ENCODE measurements at places on chromosomes 12 and 14.

DNA sequence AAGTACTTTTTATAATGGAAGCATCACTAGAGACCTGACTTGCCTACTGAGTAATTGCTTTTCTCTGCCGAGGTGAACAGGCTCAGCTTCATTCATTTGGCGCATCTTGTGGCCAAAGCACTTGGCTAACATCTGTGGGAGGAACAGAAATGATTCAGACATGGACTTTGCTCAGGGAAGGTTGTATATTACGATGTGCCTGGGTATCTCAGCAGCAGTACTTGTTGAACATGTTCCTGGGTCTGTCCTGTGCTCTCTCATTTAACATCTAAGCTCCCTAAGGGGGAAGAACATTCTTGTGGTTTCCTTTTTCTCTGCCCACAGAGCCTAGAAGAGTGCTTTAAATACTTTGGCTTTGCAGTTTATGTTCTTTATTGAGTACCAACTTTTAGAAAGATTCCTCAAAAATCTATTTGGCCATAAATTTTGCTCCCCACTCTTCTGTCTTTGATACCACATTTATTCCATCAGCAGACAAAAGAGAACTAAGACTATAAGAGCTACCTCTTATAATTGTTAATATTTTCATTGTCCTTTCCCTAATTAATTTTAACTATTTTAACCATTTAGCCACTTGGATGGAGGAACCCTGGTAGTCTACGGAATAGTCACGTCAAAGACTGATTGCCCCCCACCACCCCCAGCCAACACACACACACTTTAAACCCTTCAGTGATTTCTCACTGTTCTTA lies 101.2 kb upstream of the EGLN3 start:
- DNase-seq: no peak

- DNase-seq: no peak
These were observed 76.9 kb downstream of the SUSD6 start for GRCh38 chr14:69688299-69688649.

- no peak for DNase-seq
These were observed 932.3 kb downstream of the FLRT2 start for GRCh38 chr14:86462193-86462753.

DNA sequence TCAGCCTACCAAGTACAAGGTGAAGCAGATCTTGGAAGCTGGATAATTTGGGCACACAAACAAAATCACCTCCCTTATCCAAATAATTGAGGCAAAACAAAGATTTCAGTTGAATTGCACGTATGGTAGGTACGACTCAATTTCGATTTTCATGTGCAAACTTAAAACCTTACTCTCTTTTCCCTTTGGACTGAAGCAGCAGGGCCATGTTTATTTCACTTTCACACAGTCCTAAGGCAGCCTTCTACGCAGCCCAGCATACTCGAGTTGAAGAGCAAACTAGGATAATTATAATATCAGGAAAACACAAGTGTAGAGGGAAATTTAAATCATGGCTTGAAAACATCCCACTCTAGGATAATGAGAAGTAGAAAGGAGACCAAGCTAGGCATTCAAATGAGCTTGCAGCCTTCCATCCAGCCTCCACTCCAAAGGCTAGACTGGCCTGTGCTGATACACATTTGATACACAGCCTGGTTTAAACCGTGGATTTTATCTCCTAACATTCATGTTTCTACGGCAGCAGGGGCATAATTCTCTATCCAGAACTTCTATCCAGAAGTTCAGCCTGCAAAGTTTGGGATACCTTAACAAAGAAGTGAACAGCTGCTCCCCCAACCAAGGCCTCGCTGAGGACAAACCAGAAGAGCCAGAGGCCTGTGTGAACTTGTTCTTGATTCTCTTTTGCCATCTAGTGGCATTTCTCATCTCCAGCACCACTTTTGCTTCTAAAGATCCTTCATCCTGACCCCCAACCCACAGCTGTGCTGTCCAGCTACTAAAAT lies 2.4 kb upstream of the RNASE7 start:
- no peak for DNase-seq

DNA sequence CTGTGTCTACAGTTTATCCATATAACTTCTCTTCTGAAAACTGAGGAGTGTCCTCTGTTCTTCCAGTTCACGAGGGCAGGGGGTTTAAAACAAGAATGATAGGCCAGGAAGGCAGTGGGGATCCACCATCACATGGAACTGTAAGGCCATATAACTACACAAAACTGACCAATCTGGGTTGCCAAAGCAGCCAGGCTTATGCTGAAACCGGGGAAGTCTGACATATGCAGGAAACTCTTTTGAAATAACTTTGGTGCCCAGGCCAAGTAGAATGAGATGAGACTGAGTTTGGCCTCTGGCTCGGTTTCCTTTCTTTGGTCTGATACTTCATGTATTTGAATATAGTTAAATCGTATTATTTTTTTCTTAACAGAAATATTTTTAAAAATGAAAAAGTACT lies 18.0 kb upstream of the ATF1 start:
- DNase-seq: no peak

- DNase-seq: no peak
These were observed 113.3 kb upstream of the SOX5 start for GRCh38 chr12:24062642-24063245.

DNA sequence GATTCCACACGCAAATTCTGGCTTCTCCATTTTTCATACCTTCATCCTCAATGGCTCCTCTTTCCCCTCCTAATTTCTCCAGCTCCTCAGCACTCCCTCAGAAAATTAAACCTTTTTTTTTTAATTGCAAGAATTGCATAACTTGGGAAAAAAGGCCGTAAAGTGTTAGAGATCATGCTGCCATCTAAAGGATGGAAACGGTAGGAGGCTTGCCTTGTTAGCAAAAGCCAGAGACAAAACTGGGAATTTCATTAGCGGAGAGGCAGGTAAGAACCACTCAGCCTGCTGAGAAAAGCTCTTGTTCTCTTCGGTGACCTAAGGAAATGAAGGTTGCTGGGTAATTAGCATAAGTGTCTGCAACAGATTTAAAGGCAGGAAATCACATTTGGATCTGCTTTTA lies 204.3 kb downstream of the AEBP2 start:
- DNase-seq: no peak

DNA sequence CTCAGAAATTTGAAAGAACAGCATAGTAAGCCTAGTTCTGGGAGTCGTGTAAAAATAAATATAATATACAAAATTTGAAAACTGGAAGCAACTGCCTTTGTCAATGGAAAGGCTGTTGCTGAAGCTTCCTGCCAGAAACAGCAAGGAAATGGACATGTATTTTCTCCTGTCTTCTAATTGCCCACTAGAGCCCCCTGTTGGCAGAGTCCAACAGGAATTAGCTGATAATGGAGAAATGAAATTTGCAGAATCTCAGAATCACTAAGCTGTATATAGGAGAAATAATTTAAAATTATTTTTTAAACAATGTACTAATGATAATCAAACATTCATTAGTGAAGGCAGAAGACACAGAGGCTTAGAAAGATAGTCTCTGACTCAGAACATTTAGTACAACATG lies 414.8 kb downstream of the SLC6A15 start:
- no peak for DNase-seq

GRCh38 chr12:1915082-1915968 lies 3.1 kb downstream of the CACNA2D4 start:
- no peak for DNase-seq

DNA sequence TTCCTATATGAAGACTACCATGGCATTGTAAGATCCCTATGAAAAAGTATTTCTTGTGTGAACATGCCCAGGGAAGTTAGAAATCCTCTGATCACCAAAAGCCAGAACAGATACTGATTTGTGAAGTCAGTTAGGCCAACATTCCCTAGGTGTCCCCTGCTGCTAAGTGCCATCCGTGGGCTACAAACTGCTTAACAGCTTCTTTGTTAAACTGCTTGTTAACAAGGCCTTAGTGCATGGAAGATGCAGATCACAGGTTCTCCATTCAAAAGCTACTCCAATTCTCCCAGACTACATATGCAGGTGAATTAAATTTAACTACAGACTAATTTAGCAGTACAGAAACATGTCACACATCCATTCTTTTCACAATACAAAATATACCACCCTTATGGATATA lies 108.2 kb downstream of the PRICKLE1 start:
- DNase-seq: no peak

DNA sequence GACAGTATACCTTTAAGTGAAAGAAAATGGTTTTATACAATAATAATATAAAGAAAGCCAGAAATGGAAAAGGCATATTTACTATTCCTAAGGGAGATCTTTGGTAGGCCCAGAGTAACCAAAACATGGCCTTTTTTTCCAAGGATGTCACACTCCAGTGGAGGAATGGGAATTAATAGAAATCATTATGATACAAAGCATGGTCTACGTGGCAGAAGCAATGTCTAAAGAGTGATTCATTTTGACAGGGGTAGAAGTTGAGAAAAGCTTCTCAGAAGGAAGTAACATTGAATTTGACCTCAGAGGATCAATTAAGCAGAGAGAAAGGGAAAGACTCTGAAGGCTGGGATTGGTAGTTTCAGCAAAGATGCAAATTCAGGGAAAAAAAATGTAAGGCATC lies 208.6 kb downstream of the BTG1 start:
- no peak for DNase-seq

DNA sequence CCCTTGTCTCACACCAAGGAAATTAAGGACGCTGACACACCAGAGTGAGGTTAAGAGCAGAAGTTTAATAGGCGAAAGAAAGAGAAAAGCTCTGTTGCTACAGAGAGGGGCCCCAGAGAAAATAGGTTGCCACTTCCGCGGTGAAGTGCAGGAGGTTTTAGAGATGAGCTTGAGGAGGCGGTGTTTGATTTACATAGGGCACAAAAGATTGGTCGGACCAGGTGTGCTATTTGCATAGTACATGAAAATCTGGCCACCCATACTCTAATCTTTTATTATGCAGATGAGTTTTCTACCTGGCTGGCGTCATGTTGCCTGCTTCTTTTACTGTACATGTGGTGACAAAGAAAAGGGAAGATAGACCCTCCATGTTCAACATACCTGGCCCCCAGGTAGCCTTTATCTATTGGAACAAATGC lies 23.3 kb upstream of the MYF6 start:
- no peak for DNase-seq

DNA sequence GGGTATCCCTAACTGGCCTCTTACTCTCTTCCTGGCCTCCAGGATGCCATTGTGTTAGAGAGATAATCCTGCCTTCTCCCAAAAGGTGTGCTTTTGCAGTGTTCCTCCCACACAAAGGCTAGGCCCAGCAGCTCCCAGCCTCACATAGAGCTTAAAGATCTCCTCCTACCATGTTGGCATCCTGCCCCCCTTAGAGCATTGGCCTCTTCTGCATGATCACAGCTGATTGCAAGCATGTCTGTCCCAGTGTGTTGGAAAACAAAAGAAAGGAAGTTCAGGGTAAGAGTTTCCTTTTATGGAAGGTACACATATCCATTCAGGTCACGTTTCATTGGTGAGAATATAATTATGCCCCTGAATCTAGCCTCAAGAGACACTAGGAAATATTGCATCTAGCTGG lies 405.4 kb downstream of the TMTC2 start:
- no peak for DNase-seq

DNA sequence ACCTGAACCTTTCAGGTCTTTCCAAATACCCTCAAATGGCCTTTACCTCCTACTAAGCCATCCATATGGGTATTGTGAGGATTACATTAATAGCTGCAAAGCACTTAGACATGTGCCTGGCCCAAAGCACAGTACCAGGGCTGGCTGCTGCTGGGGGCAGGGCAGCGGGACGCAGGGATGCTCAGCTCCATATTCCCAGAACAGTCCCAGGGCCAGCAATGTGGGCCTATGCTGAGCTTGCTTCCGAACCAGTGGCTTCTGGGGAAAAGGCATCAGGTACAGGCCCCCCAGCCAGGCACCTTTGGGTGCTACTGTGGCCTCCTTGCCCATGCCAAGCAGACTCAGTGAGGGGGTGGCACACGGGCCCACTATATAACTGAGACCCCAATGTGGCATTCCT lies 10.4 kb downstream of the ACTN1 start:
- no peak for DNase-seq

GRCh38 chr14:92587700-92588085 lies 74.1 kb downstream of the RIN3 start:
- no peak for DNase-seq

DNA sequence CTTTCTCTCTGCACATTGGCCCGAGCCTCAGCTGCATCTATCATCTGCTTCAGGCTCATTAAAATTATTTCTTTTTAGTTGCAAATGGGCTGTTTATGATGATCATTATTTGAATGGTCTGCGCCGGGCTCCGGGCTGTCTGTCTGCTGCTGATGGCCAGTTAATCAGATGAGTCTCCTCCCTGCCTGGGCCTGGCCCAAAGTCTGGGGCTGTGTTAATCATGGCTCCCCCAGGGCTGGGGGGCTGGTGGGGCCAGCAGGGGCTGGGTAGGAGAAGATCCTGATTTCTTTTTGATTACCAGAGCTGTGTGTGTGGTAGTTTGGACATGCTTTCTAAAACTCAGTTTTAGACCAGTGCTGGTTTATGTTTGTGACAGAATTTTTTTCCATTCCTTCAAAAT lies 159.1 kb downstream of the PHETA1 start:
- no peak for DNase-seq

DNA sequence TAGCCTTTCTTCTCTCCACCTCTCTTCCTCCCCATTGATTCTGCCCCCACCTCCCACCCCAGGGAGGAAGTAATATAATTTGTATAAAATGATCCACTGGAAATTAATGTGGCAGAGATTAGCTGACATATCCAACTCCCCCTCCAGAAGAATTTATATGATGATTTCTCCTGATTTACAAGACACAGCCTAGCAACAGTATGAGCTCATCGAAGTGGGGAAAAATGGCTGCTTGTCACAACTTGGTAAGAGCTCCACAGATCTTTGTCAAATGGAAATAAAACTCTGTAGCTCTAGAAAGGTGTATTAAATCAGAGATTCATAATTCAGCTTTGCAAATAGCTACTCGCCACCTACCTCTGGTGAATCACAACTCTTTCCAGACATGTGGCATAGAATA lies 195.7 kb downstream of the NOVA1 start:
- DNase-seq: no peak

- no peak for DNase-seq
These were observed 50.9 kb upstream of the CCT2 start for GRCh38 chr12:69534389-69534822.

DNA sequence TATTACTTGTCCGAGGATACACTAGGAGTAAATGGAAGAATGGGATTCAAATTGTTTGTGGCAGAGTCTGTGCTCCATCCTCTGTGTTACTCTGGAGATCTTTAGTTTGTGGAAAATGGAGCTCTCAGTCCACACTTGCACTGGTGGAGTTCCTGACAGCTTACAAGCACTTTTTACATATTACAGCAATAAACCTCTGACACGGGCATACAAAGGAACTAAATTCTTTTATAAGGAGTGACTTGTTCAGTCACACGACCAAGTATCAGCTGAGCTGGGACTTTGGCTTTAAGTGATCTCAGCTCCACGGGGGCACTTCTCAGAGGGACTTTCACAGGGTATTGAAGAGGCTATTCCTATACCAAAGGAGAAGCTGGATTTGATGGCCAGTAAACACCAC lies 417.5 kb downstream of the LRIG3 start:
- DNase-seq: no peak
